ENCODE measurements at places on chromosomes 11 and 22. TPM values are rescaled to one million over a fixed set of nuclear protein-coding genes. Genes with fewer than 3 reads are reported as not detected.

The ANKK1 gene
- 0.27 TPM for polyA plus RNA-seq

The EXPH5 gene
- polyA plus RNA-seq, result 0.84 TPM

The OR51G2 gene
- not detected for polyA plus RNA-seq

The POLD3 gene
- polyA plus RNA-seq, result 17.7 TPM

The WNT11 gene
- 2.3 TPM for polyA plus RNA-seq

The GGTLC3 gene
- 0.41 TPM for polyA plus RNA-seq

The ZNRF3 gene
- 13.0 TPM for polyA plus RNA-seq
